ENCODE measurements at places on chromosomes 12 and 14.

DNA sequence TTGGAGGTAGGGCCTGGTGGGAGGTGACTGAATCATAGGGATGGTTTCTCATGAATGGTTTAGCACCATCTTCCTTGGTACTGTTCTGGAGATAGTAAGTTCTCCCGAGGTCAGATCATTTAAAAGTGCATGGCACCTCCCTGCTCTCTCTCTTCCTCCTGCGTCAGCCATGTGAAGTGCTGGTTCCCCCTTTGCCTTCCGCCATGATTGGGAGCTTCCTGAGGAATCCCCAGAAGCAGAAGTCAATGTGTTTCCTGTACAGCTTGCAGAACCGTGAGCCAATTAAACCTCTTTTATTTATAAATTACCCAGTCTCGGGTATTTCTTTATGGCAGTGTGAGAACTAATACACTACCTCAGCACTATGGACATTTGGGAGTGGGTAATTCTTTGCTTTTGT, 4.8 kb upstream of the LGMN start:
- no peak for DNase-seq

- DNase-seq = no peak
These were observed 98.9 kb downstream of the CMKLR1 start for GRCh38 chr12:108240027-108240785.

GRCh38 chr12:101018540-101018939, 191.5 kb downstream of the SLC5A8 start:
- DNase-seq = no peak

DNA sequence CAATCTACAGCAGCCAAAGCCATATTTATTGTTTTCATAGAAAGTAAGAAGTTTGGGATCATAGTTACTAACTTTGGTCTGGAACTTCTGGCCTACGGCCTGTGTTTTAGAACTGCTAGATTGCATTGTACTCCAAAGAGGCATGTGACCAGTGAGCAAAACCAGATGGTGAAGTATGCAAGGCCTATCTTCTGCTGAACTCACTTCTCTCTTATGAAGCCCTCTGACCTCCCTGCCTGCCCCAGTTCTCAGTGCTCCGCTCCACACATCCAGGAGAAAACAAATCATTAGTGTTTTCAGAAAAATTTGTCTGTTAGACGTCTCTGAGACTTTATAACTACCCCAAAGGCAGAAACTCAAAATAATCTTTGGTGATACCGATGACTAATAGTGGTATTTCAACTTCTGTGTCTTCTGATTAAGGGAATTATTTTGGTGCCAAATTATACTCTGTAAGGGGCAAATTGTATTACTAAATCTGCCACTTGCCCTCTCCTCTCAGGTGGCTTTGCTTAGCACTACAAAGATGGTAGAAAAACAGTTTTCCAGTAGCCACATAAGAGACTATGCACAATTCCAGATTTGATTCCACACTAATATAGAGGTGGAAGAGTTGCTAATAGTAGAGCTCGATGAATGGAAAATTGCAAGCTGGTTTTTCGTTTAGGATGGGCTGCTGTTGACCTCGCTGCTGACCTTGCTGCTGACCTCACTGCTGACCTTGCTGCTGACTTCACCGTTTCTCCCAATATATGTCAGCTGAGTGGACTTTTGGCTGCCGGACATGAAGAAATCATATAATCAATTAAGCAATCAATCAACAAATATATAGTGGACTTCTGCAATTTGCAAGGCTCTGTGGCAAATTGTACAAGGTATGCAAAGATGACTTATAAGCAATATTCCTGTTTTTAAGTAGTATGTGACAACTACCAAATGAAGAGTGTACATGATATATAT, 147.5 kb downstream of the KITLG start:
- DNase-seq = no peak

DNA sequence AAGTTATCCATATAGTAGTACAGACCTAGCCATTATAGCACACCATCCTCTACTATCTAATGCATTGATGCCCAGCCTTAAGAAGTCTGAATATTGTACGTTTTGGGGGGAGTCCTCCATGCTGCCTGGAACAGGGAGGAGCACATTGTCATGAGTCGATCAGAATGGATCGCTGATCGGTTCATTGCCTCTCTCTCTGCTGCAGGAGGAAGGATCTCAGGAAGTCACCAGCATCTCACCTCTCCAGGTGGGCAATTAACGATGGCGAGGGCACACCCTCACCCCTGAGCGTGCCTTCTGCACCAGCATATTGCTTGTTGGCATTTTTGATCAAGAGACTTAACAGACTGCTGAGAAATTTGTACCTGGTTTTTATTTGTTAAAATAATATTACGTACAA, 11.5 kb downstream of the CCND2 start:
- DNase-seq = no peak

DNA sequence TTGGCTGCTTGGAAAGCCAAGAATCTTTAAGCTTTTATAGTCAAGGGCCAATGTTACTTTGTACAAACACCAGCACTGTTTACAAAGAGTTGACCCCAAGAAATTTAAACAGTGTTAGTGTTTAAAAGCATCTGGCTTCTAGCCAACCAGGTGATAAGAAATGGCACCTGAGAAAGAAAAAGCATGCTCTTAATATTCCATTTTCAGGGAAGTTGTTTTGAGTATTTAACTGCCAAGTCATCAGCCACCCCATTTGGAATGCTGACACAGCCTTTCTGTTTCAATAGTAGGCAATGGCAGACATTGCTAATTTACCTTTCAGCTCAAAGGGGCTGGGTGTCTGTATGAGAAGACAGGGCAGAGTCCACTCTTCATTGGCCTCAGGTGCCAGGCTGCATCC, 3.7 kb upstream of the SLC35F4 start:
- no peak for DNase-seq

GRCh38 chr12:48903363-48903981, 21.8 kb downstream of the FKBP11 start:
- DNase-seq = no peak

GRCh38 chr14:52701223-52701622, 5.8 kb upstream of the PSMC6 start:
- no peak for DNase-seq

DNA sequence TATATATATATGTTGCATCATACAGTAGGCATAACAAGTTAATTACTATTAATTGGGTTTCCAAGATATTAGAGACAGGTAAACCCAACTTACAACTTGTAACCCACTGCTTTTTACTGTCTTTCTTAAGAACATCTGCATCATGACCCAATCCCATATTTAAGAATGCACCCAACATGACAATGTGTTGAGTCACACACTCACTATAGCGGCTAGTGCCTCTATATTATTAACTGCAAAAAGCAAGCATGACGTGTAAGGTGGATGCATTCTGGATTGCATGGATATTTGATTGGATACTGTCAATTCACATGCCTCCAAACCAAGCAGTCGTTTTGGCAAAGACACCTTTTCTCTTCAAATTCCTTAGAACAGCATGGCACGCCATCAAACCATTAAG, 68.2 kb downstream of the KSR2 start:
- DNase-seq = no peak

DNA sequence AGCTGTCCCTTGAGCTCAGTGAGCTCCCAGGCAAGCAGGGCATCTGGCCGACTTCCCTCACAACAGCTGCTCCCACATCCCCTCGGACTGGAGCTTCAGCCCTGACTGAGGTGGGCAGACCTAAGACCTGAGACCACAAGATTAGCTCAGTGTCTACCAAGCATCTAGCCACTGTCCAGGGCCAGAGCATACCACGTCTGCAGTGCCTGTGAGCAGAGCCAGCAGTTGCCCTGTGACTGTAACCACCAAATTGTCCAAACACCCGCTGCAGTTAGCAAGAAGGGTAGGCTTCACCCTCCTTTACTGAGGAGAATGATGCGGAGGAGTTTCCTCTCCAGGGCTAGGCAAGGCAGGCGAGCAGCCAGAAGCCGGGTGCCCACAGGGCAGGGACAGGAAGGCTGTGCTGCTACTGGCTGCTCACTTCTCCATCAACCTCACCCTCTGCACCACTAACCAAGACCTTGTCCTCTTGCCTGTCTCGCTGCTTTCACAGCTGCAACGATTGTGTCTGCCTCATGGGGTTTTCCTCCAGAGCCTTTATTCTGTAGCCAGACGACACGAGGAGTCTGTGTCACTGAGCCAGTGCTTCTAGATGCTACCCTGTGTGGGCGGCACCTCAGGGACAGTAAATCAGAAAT, 53.9 kb downstream of the ANAPC7 start:
- DNase-seq = no peak

GRCh38 chr12:108832730-108833354, 24.5 kb downstream of the SSH1 start:
- no peak for DNase-seq

GRCh38 chr12:113469224-113469948, 2.3 kb downstream of the LHX5 start:
- DNase-seq = no peak

DNA sequence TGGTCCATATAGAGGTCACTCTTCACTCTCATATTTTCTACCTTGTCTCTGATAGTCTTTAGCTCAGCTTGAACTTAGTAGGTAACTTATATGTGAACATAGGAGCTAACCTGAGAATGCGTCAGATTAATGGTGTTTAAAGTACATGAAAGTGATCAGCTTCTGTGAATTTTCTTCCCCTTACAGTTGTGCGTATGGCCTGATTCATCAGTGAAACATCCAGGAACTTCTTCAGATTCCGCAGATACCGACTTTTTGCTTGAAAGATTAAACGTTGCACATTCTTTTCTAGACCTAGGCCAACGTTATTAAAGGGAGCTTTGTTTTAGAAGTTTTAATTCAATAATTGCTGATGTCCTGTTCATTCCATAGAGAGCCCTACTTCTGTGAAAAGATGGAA, 1945.1 kb upstream of the SEL1L start:
- DNase-seq = no peak

GRCh38 chr14:62706217-62706616, 339.0 kb downstream of the KCNH5 start:
- DNase-seq = no peak

DNA sequence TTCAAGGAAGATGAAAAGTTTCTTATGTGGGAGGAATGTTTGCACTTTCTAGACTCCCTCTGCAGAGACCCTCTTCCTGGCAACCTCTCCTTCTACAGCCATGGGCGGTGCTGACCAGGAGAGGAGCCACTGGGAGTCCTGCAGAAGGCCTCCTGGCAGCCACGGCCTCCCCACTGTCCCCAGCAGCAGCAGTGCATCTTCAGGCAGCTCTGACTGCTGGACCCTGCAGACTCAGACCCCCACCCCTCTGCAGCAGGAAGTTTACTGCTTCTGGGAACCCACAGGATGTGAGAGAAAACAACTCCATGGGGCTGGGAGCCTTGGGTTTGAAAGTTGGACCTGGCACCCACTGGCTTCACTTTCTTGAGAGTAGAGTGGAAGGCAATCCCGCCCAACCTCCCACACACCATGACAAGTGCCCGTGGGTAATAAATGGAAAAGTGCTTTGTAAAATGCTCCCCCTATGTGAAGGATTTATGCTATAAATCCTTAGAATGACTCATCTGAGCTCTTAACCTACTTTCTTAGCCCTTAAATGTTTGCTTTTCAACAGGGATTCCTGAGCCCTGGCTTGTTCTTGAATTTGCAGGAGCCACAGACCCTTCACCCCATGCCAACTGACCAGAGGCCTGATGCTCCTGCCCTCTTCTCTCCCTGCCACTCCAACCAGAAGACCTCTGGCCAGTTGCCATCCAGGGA, 37.5 kb upstream of the DDX11 start:
- DNase-seq = no peak

DNA sequence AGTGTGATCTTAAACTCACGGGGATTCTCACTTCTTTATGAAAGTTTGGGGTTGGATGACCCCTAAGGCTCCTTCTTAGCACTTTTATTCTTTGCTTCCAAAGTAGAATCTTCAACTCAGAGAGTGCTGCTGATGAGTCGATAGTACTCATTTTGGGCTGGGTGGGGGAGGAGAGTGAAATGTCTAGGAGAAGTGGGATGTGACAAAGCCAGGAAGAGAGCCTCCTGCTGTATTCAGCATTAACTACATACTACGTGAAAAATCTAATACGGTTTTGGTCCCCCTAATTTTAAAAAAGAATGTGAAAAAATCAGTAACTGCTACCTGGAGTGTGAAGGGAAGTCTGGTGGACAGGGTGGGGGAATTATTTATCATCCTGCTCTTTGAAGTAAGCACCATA, 148.3 kb downstream of the SAMD4A start:
- no peak for DNase-seq

DNA sequence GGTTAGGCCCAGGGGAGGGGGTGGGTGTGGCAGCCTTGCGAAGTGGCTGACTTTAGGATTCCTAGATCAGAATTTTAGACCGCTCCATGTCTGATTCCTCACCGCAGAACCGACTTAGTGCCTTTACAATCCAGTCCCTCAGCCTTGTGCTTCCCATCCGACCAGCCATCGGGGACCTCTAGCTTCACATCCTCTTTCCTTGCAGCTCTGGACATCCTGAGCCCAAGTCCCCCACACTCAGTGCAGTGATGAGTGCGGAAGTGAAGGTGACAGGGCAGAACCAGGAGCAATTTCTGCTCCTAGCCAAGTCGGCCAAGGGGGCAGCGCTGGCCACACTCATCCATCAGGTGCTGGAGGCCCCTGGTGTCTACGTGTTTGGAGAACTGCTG, 557 bp downstream of the COPS7A start:
- DNase-seq = no peak

DNA sequence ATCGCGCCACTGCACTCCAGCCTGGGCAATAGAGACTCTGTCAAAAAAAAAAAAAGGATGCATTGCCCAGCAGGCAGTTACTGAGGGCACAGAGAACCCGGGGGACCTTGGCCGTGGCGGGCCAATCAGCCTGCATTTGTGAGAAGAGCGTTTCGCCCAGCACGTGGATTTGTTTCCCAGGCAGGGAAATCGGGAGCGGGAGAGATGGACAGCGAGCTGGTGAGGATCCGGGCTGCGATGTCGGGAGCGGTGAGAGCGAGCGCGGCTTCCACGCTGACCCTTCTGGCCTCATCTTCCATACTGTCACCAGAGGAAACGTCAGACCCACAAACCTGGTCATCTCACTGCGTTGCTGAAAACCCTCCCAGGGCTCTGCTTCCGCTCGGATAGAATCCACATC, 123.5 kb downstream of the RIMBP2 start:
- DNase-seq = no peak

DNA sequence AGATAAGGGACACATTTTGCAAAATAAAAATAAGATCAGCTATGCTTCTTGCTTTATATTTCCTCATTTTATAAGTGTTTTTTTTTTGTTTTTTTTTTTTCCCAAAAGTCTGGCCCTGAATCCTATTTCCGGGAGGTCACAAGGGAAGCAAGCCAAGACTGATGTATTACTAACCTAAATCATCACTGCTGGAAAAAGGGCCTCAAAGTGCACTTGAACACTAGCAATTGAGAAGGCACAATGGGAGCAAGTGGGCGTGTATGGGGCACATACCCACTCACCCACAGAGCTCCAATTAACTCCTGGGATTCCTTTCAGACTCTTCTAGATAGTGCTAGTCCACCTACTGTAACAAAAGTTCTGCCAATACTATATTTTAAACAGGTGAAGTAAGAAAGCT, 58.8 kb downstream of the STON2 start:
- no peak for DNase-seq

- no peak for DNase-seq
These were observed 7.9 kb upstream of the DNAH10 start for GRCh38 chr12:123754041-123754772.

- no peak for DNase-seq
These were observed 60.0 kb upstream of the TRAF3 start for GRCh38 chr14:102717276-102717675.
